ENCODE measurements at places on chromosomes 16 and 17.

DNA sequence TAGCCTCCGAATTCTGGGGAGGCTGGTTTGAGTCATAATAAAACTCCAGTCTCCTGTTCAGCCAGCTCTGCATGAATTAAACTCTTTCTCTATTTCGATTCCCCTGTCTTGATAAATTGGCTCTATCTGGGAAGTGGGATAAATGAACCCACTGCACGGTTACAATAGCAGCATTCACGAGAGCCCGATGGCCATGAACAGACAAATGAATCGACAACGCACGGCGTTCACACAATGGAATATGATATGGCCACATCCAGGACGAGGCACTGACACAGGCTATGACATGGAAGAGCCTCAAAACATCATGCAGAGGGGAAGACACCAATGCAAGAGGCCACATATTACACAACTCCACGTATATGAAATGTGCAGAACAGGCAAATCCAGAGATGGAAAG lies 5.6 kb upstream of the CARD14 start:
- DNase-seq = no peak

- DNase-seq = no peak
Measured at GRCh38 chr16:60302676-60303075, 1568.6 kb upstream of the GOT2 start.

DNA sequence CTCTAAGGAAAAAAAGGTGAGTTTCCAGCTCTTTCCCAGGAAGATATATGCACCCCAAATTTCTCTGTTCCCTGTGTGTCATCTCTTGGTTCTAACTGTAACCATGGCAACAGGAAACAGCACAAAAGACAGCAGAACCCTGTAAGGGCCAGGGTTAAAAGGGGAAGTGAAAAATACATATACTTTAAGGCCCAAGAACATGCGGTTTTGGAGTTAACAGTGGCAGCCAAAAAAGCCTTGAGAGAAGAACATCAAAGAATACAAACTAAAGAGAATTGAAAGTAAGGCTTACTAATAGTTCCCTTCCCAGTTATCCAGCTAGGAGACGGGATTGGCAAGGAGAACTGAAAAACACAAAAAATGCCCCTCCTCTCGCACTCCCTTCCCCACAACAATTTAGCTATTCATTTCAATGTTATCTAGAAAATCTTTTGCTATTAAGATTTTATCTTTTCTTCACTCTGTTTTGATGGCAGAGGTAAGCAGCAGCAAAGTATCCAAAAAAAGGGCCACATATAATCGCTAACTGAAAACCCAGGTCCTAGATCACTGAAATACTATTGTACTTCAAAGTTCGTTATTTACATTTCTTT lies 1.5 kb downstream of the SPOP start:
- DNase-seq = peak; percentile 72

- DNase-seq = no peak
Measured at GRCh38 chr16:20202747-20203146, 124.6 kb downstream of the GP2 start.

GRCh38 chr17:81291662-81292061 lies 3.4 kb downstream of the SLC38A10 start:
- peak; percentile 75 for DNase-seq

- DNase-seq = no peak
Measured at GRCh38 chr17:77242118-77242851, 101.5 kb downstream of the SEC14L1 start.

GRCh38 chr16:2244926-2245795 lies 6.2 kb downstream of the ECI1 start:
- DNase-seq = no peak

DNA sequence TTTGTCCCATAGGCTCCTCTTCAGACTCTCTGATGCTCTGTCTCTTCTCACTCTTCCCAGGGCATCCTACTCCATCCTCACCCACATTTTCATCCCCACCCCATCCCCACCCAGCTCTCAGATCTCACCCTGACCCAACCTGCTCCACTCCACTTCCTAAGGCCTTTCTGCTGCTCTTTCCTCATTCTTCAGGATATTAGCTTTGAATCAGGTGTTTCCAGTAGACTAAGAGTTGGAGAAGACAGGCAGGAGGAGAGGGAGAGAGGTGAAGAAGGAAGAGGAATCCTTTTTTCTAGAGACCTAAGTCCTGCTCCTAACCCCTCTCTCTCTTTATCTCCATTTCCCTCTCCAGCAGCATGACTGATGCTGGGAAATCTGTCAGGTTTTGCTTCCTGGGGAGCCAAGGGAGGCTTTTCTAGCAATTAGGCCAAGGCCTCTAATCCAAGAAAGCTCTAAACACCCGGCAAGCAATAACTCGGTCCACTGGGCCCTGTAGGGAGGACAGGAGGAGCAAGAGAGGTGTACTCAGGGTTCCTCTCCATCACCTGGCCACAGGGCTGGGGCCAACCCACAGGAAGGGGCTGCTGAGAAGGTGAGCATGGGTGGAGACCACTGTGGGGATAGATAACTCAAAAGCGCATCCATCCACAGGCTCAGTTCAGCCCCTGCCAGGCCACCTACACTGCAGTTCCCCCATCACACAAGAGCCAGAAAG lies 133.3 kb downstream of the TMEM132E start:
- DNase-seq = no peak

DNA sequence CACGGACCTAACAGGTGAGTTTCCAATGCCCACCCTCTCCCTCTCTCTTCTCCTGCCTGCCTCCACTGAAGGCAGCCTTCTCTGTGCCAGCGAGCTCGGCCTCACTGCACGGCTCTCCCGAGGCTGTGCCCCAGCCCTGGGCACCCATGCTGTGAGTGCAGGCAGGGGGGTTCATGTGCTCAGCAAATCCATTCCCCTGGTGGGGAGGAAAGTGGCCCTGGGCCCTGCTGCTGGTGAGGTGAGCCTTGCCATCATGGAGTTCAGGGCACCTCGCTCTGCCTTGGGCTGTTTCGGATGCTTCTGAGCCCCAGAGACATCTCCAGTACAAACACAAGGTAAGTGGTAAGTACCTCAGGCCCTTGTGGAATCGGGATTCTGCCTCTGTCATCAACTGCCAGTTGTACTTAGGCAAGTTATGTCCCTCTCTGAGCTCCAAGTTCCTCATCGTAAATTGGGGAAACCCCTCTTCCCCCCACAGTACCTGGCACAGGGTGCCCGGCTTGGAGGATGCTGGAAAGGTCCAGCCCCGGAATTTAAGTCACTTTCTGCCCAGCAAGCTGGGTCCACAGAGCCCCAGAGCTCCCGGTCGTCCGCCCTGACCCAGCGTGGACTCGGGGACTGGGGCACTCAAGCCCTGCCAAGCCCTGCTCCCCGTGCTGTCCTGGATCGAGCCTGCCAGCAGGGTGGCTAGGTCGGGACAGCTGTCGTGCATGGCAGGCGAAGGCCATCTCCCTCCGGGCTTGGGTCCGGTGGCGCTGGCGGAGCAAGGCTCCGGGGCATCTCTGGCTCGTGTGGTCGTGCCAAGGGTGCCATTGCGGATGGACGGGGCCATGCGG lies 684 bp upstream of the NUDT16L1 start:
- no peak for DNase-seq

DNA sequence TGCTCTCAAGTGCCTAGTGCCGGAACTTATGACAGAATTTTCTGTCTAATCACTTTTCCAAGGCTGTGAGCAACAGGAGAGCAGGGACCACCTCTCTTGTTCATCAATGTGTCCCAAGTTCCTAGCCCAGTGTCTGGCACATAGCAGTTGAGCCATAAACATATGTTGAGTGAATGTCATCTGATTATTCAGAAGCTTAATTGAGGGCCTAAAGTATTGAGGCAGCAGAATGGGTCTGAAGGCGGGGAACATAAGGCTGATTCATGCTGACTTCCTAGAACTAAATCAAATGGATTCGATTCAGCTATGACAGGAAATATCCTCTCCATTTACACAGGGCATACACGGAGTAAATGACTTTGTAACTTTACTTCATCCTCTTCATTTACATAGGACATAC lies 438.0 kb upstream of the ZFHX3 start:
- no peak for DNase-seq

GRCh38 chr17:39659279-39660010 lies 5.7 kb upstream of the TCAP start:
- no peak for DNase-seq

DNA sequence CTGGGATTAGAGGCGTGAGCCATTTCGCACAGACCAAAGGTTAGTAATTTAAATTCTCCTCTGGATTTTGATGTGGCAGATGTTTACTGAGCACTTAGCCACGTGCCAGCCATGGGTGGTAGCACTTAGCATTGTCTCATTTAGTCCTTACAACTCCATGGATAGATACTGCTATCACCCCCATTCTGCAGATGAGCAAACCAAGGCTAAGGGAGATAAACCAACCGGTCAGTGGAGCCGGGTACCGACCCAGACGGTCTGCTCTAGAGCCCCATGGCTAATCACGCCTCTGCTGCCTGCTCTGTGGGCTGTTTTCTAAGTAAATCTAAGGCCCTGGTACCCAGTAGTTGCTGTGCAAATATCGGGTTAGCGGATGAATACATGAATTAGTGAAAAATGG lies 12.6 kb upstream of the ADGRG1 start:
- DNase-seq = no peak

GRCh38 chr16:10940501-10941079 lies 1.7 kb downstream of the DEXI start:
- no peak for DNase-seq

- DNase-seq = no peak
Measured at GRCh38 chr16:80973991-80974390, 32.7 kb downstream of the CMC2 start.

GRCh38 chr17:43907998-43908721 lies 824 bp upstream of the MPP2 start:
- DNase-seq = peak; percentile 38

DNA sequence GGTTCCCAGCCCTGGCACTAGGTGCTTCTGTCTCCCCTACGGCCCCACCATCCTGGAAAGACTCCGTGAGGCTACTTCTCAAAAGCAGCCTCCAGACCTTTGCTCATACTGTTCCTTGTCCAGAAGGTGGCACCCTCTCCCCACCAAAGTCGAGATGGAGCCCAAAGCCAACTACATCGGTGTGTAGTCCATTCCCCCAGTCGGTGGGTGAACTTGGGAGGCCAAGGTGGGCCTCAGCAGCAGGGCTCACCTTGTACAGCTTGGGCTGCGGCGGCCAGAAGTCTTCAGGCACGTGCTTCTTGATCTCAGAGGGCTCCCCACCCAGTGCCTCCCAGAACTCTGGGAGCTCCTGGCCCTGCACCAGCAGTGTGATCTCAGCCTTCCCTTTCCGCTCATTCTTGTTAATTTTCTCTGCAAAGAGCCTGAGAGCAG lies 10.2 kb downstream of the FLII start:
- peak; percentile 69 for DNase-seq

DNA sequence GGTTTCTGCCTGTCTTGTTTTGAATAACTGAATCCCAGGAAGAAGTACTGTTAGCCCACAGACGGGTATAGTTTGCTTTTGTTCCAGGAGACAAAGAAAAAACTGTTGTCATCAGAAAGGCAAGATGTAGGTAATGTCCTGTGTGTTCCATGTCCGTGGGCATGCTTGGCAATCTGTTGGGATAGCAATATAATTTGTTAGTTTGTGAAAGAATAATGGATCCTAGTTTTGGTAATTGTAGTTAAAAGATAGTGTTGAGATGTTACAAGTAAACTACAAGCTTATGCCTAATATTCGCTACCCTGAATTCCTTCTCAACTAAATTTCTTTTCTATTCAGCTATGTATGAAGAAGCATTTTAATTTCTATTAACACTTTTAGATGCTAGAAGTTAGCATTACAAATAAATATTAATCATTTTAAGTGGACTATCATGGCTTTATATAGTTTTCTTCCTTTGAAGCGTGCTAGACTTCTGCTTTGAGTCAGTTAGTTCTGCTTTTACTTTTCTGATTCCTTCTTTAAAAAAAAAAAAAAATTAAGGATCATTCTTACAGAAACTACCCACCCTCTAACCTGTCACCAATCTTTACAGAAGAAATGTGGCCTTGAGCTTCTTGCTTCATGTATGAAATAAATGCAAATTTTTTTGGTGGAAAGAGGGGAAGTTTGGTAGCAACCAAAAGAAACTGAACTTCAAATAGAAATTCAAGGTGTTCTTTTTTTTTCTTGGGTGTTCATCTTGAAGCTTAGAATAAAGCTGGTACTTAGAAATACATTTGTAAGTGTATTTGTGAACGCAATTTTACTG lies 2.4 kb downstream of the EVI2A start:
- DNase-seq = no peak

DNA sequence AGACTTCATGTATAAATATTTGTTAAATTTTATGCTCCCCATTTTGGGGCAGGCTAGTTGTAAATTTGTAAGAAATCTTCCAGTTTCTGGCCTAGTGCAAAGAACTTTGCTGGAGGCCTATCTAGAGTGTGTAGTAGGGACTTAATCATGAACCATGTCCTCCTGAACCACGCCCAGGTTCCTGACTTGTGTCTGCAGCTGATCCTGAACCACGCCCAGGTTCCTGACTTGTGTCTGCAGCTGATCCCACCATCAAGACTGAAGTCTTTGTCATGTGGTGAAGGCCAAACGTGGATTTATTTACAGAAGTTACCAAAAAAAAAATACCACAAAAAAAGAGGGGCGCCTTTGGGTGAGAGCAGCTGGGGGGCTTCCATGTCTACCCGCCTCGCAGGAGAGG lies 33.1 kb downstream of the LMF1 start:
- DNase-seq = no peak

GRCh38 chr16:20799599-20799998 lies 6.7 kb downstream of the ERI2 start:
- DNase-seq = no peak

- DNase-seq = peak; percentile 24
Measured at GRCh38 chr16:85754413-85754812, 3.5 kb upstream of the C16orf74 start.

DNA sequence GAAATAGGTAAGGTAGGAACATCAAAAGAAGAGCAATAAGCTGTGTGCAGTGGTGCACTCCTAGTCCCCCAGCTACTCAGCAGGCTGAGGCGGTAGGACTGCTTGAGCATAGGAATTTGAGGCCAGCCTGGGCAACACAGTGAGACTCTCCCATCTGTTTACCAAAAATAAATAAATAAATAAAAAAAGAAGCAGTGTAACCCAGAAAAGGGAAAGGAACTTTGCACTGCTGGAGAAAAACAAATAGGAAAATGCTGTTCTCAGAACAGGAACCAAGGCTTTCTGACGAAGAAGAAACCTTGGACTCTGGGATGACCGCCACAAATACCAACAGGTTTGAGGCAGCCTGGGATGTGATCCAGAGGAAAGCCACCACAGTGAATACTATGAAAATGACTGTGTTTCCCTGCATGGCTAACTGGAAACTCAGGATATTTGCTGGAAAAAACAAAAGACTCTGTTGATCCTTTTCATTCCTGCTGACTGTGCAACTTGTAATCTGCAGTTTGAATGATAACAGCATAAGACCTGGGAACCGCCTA lies 41.2 kb downstream of the TTC19 start:
- no peak for DNase-seq

- no peak for DNase-seq
Measured at GRCh38 chr17:55751720-55752250, 934 bp downstream of the PCTP start.

- DNase-seq = no peak
Measured at GRCh38 chr16:48386559-48387312, 1.5 kb upstream of the SIAH1 start.

Measured in CD4-positive, alpha-beta T cell treated with Interferon gamma for 1 hour (primary cell).